ENCODE measurements at places on chromosomes 12 and 14. TPM values are rescaled to one million over a fixed set of nuclear protein-coding genes. Genes with fewer than 3 reads are reported as not detected.

DNA sequence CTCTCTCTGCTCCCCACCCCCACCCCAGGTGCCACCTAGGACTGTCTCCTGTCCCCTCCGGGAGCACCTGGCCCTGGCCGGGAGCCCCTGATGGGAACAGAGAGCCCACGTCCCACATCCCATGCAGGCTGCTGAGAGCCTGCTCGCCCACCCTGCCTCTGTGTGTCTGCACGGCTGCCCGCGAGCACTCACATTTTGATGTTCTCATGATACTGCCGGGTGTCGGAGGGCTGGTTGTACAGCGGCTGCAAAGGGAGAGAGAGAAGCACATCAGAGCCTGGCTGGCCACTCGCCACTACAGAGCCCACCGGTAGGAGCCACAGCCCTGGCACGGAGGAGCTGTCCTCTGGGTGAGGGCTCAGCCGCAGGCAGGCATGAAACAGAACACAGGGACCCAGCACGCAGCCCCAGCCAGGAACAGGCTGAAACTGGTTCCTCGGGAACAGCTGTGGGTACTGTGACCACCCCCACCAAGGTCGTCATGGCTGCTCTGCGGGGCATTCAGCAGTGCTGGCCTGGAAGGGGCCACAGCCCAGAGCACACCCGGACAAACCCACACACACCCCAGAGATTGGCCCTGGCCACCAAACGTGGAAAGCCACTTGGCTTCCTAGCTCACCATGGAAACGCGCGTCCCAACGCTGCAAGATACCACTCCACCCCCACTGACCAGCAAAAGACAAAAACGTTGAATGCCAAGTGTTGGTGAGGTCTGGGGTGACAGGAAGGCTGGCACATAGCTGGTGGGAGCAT is 117.6 kb downstream of the NCOR2 start:
- ATAC-seq: no peak

GRCh38 chr14:95814363-95815225 is 62.0 kb upstream of the TUNAR start:
- ATAC-seq: no peak

GRCh38 chr14:74684434-74684833 is 28.4 kb downstream of the AREL1 start:
- ATAC-seq: no peak

- ATAC-seq: no peak
Measured at GRCh38 chr14:22532345-22533056, 56.5 kb downstream of the DAD1 start.

DNA sequence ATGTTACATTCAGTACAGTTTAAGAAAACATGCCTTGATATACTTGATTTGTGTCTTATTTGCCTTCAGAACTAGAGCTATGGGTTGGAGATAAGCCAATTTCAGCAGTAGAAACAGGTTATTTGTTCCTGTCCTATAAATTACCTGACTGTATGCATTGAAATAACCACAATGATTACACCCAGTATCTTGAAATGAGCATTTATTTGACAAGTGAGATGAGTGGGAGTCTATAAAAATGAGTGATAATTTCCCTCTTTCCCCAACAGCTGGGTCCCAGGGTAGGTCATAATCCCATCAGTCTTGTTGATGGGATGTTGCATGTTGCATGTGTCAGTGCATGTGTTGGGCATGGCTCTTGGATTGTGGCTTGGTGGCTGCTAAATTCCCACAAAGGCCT is 3.7 kb downstream of the TAS2R42 start:
- peak; percentile 81 for ATAC-seq

- no peak for ATAC-seq
Measured at GRCh38 chr12:18402872-18403611, 141.7 kb downstream of the PIK3C2G start.

- no peak for ATAC-seq
Measured at GRCh38 chr14:49483268-49483667, 102.9 kb downstream of the RPS29 start.

- ATAC-seq: no peak
Measured at GRCh38 chr14:65131301-65131701, 29.0 kb upstream of the MAX start.

DNA sequence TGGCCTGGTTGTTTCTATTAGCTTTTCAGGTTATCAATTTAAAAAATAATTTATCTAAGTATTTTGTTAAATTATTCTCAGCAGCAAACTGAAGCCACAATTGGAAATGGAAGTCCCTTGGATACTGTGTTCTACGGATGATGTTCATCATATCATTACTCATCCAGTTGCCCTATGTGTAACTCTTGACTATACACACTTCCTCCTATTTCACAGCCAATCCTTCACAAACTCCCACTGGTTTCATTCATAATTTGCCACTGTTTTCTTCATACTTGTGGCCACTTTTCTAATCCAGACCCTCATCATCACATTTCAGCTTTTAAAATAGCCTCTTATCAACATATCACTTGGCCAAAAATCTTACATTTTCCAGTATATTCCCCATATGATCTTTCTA is 84.0 kb downstream of the CATSPERB start:
- ATAC-seq: no peak

DNA sequence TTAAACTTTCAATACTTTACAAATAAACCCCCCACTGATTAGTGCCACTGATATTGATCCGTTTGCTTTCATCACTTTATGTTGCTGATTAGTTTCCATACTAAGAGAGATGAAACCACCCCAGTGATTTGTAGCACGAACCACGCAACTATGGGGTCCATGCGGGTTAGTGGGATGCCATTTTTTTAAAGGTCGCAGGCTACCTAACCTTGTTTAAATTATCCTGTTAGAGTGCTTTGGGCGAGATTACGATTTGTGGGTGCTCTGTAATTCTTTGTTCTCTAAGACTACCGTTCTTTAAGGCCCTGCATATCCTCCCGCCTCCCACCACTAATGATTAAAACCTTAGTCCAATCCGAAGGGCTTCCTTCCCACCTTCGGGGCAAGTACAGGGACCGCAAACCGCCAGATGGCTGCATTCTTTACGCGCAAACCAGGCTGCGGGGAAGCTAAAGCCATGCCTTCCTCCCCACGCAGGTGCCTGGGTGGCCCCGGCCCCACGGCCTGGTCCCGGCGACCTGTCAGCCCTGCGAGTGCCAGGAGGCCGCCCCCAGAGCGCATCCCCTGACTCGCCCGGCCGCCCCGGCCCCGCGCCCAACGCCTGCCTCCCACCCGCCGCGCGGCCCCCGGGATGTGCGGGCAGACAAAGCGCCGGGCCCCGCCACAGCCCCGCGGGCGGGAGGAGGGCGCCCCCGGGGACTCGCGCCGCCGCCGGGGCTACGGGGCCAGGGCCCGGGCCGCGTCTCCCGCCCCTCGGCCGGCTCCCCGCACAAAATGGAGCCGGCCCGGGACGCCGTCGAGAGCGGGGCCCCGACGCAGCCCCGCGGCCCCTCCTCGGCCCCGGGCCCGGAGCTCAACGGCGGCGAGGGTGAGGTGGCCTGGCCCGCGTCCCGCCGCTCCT is 759 bp downstream of the NFYB start:
- peak; percentile 18 for ATAC-seq

GRCh38 chr14:54837508-54838149 is 65.0 kb downstream of the GCH1 start:
- no peak for ATAC-seq

DNA sequence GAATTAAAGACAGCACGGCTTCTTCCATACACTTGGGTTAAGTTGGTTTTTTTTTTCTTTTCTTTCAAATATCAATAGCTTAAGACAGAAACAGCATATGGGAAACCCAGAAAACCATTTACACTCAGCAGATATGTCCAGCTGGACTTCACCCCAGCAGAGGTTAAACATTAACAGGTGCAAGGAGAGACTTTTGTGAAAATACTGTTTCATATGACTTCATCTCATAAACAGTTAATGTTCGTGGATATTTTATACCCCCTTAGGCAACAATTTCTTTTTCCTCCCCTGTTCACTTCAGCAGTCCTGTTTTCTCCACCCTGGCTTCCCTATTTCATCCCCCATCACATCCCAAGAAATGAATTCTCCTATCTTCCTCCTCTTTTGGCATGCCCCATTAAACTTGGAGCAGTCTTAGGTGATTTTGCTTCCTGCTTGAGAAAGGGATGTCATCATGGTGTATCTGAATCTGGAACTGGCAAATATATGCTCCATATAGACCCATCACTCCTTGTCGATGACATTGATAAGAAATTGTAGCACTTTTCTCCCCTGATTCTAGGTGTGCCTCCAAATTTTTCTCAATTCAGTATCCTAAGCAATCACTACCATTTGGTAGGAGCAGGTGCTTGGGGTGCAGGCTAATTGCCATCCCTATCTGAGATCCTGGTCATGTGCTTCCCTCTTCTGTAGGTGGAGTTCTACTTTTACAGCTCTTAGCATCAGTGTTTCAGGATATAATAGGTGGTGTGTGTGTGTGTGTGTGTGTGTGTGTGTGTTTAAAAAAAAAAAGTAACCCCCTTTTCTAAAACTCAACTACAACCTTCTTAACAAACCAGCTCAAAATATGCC is 67.9 kb downstream of the BMP4 start:
- no peak for ATAC-seq

DNA sequence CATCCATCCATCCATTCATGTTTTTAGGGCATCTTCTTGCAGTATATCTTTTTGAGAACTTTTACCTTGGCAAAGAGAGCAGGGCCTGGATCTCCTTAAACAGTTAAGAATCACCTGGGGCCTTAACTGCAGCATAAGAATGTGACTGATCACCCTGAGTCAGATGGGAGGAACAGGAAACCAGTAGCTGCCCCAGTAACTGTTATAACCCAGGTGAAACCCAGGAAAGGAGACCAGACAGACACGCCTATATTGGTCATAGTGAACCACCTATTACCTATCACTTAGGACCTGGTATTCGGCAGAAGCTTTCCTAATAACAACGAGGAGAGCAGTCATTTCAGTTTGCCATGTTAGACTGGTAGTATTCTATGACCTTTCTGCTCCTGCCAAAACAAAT is 43.4 kb upstream of the NR2C1 start:
- ATAC-seq: peak; percentile 59

DNA sequence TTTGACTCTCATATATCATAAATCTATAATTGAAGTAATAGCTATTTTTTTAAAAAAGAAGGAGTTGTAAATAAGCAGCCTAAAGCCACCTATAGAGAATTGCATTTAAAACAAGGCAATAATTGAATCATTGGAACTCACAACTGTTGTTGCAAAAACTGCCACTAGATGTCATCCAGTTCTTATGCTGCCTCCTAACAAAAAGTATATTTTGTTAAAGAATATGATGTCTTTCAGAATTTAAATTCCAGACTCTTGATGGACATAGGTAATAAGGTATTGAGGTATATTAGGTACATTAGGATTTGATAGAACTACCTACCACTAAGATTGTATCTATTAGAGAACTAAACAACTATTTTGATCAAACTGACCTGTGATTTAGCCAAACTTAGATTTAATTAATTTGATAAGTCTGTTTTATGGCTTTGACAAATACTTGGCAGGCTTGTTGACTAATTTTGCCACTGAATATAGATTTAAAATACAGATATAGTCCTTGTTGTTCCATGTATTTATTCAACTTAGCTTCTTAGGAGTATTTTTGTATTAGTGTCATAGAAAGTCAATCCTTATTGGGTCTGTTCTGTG is 401.4 kb downstream of the RPL10L start:
- ATAC-seq: no peak

DNA sequence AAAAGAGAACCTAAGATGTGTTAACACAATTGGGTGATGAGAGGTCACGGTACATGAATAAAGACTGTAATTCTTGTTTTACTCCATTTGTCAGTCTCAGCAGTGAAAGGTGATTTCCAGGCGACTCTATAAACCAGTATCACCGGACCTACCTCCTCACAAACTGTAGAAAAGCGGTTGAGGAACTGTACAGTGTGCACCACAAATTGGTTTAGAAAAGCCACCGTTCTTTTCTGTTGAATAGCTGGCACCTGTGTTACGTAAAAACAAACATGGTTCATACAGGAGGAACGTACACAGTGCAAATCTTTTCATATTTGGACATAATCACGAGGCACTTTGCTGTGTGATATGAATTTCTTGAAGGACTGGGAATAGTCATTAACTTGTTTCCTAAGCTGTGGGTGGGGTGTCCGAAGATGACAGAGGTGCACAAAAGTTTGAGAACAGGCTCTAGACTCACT is 663 bp downstream of the WASHC3 start:
- ATAC-seq: no peak

- no peak for ATAC-seq
Measured at GRCh38 chr14:71566276-71566675, 366.0 kb upstream of the RGS6 start.

- ATAC-seq: no peak
Measured at GRCh38 chr12:65720136-65721130, 103.8 kb upstream of the HMGA2 start.

DNA sequence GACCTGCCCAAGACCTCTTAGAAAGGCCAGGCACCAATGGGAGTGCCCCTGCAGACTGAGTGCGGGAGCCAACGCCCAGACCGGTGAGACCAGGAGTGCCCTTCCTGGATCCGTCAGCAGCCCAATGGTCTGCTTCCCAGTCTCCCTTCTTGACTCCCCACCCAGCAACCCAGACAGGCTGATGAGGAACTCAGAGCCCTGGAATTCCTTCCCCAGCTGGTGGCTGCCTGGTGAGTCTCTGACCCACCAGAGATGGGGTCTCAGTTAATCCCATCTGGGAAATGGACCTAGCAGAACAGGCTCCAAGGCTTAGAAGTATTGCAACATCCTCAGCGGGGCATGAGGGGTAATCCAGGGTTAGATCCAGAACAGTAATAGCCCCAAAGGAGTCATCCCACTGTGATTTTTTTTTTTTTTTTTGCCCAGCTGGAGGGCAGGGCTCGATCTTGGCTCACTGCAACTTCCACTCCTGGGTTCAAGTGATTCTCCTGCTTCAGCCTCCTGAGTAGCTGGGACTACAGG is 1.5 kb upstream of the RASAL1 start:
- ATAC-seq: no peak

DNA sequence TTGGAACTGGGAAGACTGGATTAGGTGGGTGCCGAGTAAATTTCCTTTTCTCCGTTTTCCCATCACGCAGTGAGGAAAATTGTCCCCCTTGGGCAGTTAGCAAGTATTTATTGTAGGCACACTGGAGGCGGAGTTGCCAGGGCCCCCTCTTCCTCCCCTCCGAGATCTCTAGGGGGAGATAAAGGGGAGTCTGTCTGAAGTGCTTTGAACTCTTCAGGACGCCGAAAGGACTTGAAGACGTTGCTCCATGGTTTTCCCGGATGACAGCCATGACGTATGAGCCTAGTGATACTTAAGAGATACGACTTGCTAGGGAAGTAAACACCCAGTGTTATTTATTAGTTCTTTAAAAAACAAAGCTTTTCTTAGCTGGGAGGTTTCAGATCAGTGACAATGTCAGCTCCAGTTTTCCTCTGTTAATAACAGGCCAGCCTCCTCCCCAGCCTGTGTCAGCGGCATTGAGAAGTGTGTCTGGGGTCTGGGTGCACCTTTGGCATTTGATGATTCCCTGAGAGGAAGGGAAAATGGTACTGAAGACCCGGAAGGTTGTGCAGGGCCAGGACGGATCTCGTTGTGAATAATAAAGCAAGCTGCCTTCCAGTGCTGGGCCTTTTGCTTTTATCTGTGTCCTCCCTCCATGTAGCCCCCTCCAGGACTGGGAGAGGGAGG is 78.7 kb downstream of the TSPAN9 start:
- no peak for ATAC-seq

The CLEC6A gene
- total RNA-seq: 0.24 TPM

The LRP6 gene
- 59.8 TPM for total RNA-seq

The CRY1 gene
- total RNA-seq: 29.1 TPM
